ENCODE measurements at places on chromosomes 4 and X.

DNA sequence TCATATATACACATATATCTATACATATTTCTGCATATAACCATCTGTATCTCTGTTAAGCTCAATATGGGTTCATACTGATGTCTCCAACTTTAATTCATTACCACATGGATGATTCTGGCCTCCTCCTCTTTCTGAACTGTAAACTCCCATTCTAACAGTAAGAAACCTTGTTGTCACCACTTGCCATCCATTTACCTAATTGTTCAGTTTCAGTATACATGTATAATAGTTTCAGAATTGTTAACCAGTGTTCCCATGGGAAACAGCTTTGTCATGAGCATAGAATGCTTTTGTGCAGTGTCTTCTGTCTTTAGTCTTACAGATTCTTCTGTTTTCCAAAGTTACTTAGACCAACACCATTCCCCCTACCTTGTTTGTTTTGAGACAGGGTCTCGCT is 35.9 kb downstream of the SLC9A6 start:
- no peak for DNase-seq

DNA sequence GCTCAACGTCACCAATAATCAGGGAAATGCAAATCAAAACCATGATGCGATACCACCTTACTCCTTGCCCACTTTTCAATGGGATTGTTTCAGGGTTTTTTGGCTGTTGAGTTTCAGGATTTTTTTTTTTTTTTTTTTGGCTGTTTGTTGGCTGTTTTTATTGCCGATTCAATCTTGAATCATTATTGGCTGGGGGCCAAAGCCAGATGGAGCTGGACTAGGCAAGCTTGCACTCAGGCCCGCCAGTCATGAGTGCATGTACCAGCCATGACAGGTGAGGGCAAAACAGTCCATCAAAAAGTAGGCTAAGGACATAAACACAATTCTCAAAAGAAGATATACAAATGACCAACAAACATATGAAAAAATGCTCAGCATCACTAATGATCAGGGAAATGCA is 13.3 kb downstream of the YIPF7 start:
- DNase-seq = no peak

DNA sequence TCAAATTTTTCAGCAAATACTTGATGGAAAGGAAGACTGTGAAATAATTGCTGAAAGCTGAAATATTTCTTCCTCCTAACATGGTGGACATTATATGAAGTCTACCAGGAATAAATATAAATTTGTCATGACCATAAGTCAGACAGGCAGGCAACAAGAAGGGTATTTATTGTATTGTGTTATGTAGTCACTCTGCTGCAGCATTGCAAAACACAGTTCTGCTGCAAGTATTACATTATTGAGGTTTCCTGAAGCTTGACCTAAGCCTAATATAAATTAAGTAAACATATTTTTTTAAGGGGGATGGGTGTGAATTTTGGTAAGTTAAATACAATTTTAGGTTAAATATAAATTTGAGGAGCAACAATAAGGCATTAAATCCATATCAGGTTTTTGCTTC is 60.2 kb upstream of the MAOA start:
- no peak for DNase-seq

DNA sequence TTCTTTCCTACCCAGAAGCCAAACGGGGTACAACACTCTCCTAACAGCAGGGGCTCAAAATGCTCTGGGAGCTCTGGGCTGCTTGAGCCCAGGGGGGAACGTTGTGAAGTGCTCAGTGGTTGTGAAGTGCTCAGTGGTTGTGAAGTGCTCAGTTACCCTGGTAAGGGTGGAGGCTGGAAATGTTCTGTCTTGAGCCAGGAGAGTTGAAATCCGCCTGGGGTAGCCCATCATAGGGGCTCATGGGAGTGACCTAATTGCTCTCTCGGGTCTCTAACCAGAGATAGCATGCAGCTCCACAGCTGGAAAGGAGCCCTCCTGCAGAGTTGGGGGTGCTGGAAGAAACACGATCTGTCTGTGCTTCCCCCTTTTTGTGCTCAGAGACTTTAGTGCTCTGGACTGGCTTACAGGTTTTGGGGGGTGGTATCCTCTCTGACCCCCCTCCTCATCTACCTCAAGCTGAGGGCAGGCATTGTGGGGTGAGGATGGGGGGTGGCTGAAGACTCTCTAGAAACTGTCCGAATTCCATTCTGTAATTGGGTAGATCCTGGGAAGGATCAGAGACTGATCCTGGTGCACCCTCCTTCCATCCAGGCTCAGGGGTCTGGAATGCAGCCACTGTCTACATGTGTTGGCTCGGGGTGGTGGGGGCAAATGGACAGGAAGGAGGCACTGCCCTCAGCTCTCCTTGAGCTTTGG is 2.7 kb downstream of the EFNB1 start:
- DNase-seq = no peak

- DNase-seq = no peak
These were observed 20.6 kb upstream of the IRAK1 start for GRCh38 chrX:154040307-154040756.

GRCh38 chrX:31071262-31071661 is 579 bp downstream of the FTHL17 start:
- no peak for DNase-seq

DNA sequence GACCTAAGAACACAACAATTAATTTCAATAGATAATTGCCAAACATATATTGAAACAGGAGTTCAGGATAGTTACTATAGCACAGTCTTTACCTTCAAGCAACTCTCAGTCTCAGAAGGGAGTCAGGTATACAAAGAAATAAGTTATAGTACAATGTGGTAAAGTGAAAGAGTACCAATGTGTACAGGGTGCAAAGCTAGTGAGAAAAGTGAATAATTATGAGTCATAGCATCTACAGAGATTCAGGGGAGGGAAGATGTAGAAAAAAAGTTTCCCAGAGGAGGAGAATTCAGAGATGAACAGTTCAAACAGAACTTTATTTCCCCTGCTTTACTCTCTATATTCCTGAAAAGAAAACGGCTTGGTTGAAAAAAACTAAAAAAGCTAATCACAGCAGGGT is 22.7 kb upstream of the DKK2 start:
- no peak for DNase-seq

DNA sequence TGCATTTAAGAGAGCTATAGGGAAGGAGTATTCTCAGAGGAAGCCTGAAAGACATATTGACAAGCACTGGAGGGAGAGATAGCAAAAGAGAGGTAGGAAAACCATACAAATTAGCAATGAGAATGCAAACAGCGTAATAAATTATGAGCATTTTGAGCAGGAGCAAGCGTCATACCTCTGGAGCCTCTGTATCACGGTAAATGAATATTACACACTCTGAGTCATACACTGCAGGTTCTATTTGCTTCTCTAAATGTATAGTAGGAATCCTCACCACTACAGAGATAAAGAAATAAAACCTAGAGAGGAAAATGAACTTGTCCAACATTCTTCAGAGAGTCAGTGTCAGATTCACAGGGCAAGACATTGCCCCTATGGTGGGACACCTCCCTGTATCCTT is 46.4 kb upstream of the GABRE start:
- no peak for DNase-seq

DNA sequence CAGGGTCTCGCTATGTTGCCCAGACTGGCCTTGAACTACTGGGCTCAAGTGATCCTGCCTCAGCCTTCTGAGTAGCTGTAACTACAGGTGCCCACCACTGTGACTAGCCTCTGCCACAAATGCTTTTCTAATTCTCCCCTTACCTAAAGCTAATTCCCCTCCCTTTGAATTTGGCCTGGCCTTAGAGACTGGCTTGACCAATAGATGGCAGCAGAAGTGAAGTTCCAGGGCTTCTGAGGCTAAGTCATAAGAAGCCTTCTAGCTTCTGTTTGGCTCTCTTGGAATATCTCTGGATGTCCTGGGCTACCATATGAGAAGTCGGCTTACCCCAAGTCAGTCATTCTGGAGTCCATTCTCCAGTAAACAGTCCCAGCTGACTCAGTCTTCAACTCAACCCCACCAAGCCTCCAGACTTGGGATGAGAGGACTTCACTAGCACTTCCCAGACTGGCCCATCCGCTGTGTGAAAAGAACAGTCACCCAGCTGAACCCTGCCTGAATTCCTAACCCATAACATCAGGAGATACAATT is 61.0 kb downstream of the HPRT1 start:
- peak; percentile 49 for DNase-seq

- no peak for DNase-seq
These were observed 304.7 kb upstream of the GATB start for GRCh38 chr4:152065545-152065944.

- no peak for DNase-seq
These were observed 53.9 kb downstream of the BCOR start for GRCh38 chrX:40043895-40044294.

- no peak for DNase-seq
These were observed 888.7 kb downstream of the CCSER1 start for GRCh38 chr4:91015861-91016260.

- no peak for DNase-seq
These were observed 18.3 kb upstream of the MSL3 start for GRCh38 chrX:11739776-11740175.

- DNase-seq = no peak
These were observed 16.6 kb downstream of the TRIM2 start for GRCh38 chr4:153220682-153221395.

- DNase-seq = no peak
These were observed 88.1 kb downstream of the ARHGAP6 start for GRCh38 chrX:11577603-11578002.

DNA sequence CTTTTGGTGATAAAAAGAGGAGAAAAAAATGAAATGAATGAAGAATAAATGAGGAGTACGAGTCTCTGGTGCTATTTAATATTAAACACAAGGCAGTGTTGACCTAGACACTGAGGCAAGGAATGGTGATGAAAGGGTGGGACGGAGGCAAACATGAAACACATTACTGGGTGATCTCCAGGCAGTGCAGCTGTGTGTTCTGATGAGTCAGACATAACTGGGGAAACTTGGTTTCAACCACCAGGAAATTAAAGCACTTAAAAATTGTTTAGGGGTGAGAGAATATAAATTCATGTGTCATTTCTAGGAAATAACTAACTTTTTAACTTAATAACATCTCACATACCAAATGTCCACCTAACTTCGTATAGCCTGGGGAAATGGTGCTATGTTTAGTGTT is 19.7 kb upstream of the CXCL6 start:
- peak; percentile 49 for DNase-seq

GRCh38 chr4:832536-832935 is 6.6 kb upstream of the CPLX1 start:
- DNase-seq = no peak

DNA sequence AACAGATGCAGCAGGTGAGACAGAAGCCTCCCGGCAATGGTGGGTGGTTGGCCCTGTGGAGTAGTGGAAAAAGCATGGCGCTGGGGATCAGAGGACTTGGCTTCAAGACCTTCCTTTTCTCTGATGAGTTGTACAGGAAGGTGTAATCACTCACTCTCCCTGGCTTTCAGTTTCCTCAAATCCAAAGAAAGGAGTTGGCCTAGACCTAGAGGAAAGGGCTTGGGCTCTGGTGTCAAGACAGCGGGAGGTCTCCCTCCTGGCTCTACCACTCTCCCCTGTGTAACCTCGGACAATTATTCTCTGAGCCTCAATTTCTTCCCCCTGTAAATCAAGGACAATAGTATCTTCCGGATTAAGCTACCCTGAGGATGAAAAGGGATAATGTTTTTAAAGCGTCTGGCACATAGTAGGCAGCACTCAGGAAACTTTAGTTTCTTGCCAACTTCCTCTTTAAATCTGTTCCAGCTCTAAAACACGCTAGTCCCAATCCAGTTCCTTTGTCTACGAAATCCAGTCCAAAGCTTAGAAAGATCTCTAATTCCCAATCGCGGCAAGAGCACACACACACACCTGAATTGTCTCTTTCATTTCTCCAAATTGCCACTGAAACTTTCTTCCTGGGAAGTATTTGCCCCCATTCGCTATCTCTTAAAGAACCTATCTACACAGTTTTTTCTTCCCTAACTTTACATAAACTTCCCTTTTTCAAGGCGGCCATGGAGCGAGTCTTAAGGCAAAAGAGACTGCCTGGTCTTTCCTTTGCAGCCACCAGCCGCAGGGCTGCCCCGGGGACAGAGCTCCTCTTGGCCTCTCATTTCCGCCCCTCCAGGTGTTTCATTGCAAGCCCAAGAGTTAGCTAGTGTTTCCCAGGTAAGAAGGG is 29.9 kb upstream of the GPC4 start:
- peak; percentile 34 for DNase-seq

- no peak for DNase-seq
These were observed 11.0 kb upstream of the TNIP2 start for GRCh38 chr4:2767046-2767704.

- no peak for DNase-seq
These were observed 79.7 kb upstream of the LSM6 start for GRCh38 chr4:146095860-146096259.

- no peak for DNase-seq
These were observed 197.9 kb downstream of the SHOX start for GRCh38 chrX:828411-828959.

GRCh38 chr4:10784621-10785020 is 100.1 kb upstream of the CLNK start:
- no peak for DNase-seq

- no peak for DNase-seq
These were observed 26.4 kb upstream of the SCML1 start for GRCh38 chrX:17710871-17711301.

Measured in Calu3 (cell line).